ENCODE measurements at places on chromosomes 5 and 9. TPM values are rescaled to one million over a fixed set of nuclear protein-coding genes. Genes with fewer than 3 reads are reported as not detected.
A peak's percentile ranks its signal among the peaks of the same experiment; 100 is the strongest.

DNA sequence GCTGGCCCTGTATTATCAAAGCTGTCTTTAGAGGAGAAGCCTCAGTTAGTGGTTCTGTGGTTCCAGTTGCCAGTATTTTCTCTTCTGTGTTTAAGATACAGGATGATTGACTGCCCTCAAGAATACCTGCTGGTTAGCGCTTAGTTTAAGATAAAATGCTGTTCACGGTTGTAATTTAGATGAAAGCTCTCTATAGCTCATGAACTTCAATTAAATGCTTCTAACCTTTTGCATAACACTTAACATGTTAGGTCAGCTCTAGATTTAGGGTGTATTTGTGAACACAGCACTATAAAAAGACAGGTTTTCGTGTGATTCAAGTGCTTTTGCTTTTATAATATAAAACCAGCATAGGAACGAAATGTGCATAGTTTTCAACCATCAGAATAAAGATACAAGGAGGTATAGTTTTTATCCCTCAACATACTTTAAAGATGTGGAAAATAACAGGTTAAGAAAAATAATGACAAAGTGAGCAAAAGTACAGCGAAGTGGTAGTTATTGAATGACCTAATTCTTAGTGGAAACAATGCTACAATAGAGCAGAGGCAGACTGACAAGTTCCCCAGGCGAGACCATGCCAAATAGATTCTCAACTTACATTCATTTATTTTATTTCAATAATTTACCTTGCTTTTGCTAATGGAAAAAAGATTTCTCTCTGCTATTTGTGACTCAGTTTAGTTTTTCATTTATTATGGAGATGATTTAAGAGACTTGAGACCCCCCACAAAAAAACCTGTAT, 602.6 kb upstream of the DMAC1 start:
- H3K27ac ChIP-seq: no peak overlapping the region
- no peak overlapping the region for H3K4me3 ChIP-seq

DNA sequence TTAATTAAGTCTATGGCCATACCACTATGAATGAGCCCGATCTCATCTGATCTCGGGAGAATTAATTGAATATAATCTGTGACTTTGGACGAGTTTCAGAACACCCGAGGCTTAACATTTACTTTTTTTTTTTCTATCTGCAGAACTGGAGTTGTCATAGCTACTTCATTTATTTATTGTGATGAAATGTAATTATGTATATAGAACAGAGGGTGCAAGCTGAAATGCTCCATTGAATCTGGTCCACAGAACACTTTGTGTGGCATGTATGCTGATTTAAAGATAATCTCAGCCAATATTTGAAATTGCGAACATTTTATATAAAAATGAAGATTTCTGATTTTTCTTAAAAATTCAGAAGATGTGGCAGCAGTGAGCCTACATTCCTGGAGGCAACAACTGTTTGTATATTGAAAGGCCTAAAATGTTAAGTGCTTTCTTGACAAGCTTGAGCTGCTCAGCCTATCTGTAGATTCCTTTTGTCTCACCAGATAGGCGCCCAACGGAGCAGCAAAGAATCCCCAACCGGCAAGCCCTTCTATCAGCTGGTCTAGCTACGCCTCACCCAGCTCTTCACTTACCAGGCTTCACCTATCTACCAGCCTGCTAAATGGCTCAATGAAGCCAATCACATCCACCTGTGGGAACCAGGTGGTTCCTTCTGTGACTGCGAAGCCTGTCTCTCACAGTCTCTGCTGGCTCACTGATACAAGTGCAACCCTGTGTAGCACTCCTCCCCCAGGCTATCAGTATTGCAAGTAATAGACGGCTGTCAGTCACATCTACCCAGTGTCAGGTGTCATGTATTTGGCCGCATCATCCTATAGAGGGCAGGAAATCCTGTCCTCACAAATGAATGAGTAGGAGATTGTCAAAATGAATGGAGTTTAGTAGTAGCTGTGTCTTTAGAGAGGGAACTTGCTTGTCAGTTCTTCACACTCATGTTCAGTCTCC, 170.6 kb upstream of the MRPS30 start:
- DNase-seq: no peak
- H3K36me3 ChIP-seq: no peaks in the 10 kb centered on the region
- H3K27ac ChIP-seq: no peak overlapping the region
- H3K27me3 ChIP-seq: no peaks in the 10 kb centered on the region
- H3K4me1 ChIP-seq: no peaks in the 10 kb centered on the region

DNA sequence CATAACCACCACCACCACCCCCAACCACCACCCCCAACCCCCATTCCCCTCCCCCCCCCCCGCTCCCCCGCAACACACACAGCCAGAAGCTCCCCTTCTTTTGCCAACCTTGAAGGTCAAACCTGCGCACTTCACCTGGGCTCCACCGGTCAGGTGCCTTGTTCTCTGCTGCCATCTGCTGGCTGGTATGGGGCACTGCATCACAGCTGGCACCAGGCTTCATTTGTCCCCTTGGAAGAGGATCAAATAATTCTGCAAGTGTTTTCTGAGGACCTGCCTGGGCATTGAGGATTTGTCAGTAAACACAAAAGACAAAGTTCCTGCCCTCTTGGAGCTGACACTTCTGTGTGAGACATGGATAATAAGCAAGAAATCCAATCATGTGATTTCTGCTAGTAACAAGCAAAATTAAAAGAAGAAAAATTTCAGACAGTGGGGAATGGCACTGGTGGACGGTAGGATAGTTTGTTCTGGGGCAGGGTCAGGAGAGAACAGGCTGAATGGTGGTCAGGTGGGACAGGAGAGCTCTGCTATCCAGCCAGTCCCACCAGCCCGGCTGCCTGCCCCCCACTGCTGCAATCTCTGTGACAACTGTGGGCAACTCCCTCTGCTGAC, 55.6 kb upstream of the LMX1B start:
- no peak overlapping the region for H3K4me3 ChIP-seq
- no peaks in the 10 kb centered on the region for H3K4me1 ChIP-seq
- peaks cover 36% of the 10 kb centered on the region for H3K27me3 ChIP-seq
- H3K27ac ChIP-seq: no peak overlapping the region
- H3K36me3 ChIP-seq: no peaks in the 10 kb centered on the region
- DNase-seq: peak; percentile 75

GRCh38 chr5:36692791-36693763, 86.7 kb downstream of the SLC1A3 start:
- H3K4me1 ChIP-seq: peaks cover 9% of the 10 kb centered on the region
- peak; percentile 60 for DNase-seq
- no peaks in the 10 kb centered on the region for H3K36me3 ChIP-seq
- H3K27ac ChIP-seq: no peak overlapping the region
- peaks cover 24% of the 10 kb centered on the region for H3K27me3 ChIP-seq

DNA sequence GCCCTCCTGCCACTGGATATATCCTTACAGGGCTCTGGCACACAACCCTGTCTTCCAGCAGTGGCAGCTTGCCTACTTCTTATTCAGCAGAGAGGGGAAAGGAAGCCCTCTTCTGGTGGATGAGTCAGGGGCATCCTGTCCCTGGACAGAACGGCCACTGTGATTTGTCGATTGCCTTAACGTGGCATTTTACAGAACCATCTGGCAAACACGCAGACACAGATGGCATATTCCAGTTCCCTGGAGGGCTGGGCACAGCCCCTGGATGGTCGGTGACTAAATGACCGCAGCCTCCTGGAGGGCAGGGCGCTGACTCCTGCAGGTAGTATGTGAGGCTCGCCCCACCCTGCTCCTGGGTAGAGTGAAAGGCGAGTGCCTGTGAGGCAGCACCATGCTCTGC, 62.1 kb downstream of the DCP2 start:
- no peak for DNase-seq
- H3K4me1 ChIP-seq: no peaks in the 10 kb centered on the region
- no peak overlapping the region for H3K27ac ChIP-seq
- no peaks in the 10 kb centered on the region for H3K36me3 ChIP-seq
- no peaks in the 10 kb centered on the region for H3K27me3 ChIP-seq

GRCh38 chr5:2836133-2836532, 84.7 kb upstream of the IRX2 start:
- no peak for DNase-seq
- H3K36me3 ChIP-seq: no peaks in the 10 kb centered on the region
- H3K4me1 ChIP-seq: no peaks in the 10 kb centered on the region
- H3K4me3 ChIP-seq: no peak overlapping the region
- no peaks in the 10 kb centered on the region for H3K27me3 ChIP-seq

DNA sequence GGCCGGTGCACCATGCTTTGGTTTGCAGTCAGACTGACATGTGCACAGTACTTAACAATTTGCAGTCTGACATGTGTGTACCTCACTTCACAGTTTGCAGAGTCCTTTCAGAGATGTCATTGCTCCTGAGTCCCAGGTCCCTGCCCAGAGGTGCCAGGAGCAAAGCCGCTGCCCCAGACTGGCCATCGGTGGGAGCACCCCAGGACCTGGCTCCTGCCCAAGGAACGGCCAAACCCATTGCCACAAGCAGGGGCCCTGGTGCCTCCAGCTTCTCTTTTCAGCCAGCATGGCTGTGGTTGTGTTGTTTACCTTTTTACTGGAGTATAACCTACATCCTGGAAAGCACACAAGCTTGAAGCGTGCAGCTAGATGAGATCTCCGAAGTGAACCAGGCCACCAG, 28.6 kb downstream of the RASGEF1C start:
- no peak overlapping the region for H3K4me3 ChIP-seq
- DNase-seq: no peak
- H3K36me3 ChIP-seq: no peaks in the 10 kb centered on the region

DNA sequence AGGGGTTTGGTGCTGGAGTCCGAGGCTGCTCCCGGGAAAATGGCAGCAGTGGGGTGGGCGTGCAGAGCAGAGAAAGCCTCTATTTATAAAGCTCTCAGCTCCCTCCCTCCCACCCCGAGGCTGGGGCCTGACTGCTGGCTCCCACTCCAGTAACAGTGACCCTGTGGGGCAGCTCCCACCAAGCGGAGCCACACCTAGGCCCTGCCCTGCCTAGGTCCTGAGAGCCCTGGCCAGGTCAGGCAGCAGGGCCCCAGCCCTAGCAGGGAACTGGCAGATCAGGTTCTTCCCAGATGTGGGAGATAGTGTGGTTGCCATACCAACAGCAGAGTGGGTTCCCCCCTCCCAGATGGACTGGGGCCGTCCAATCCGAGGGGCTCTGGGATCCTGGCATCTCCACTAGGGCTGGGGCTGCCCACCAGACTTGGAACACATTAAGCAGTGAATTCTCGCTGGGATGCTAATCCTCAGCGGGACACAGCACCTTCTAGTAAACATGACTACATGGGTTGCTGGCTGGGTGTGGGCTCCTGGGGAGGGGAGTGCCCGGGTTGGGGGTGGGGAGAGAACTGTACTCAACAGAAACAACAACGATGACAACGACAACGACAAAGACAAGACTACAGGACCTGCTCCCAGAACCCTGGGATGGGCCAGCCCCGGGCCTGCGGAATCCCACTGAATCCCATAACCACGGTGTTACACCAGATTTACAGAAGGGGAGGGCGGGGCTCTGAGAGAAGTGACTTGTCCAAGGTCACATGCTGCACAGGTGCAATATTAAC, 1.5 kb downstream of the SH3GLB2 start:
- H3K4me1 ChIP-seq: peaks cover 33% of the 10 kb centered on the region
- no peaks in the 10 kb centered on the region for H3K36me3 ChIP-seq
- H3K27ac ChIP-seq: peak overlapping the region; percentile 78

- no peaks in the 10 kb centered on the region for H3K4me1 ChIP-seq
- peaks cover 2% of the 10 kb centered on the region for H3K27me3 ChIP-seq
- H3K4me3 ChIP-seq: no peak overlapping the region
- no peaks in the 10 kb centered on the region for H3K36me3 ChIP-seq
Measured at GRCh38 chr9:3008091-3008490, 164.2 kb upstream of the PUM3 start.

GRCh38 chr9:108234811-108235210, 621.0 kb downstream of the ACTL7B start:
- no peak overlapping the region for H3K27ac ChIP-seq
- H3K36me3 ChIP-seq: no peaks in the 10 kb centered on the region
- no peak for DNase-seq
- no peaks in the 10 kb centered on the region for H3K27me3 ChIP-seq
- no peak overlapping the region for H3K4me3 ChIP-seq
- H3K4me1 ChIP-seq: no peaks in the 10 kb centered on the region

DNA sequence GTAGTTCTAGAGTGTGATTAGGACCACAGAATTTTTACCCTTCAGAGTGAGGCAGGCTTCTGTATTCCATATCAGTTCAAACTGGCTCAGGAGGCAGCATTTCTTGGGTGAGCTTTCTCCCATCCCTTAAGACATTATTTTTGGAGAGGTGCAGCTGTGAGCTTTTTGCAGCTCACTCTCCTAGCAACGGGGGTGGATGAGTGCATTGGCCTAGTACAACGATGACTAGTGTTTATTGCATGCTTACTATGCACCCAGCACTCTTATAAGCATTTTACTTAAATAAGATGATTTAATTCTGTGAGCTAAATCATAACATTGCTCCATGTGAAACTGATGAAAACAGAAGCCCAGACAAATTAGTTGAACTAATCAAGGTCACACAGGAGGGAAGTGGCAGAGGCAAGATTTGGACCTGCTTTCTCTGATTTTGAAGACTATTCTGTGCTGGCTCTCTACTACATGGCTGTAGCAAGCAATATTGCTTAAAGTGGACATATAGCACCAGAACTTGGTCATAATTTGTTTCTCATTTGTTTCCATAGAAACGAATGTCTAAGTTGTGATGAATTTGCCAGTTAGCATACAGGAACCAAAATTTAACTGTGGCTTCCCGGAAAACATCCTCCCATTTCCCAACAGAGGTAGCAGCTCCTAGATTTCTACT, 372.1 kb upstream of the RIOK2 start:
- no peaks in the 10 kb centered on the region for H3K4me1 ChIP-seq
- no peaks in the 10 kb centered on the region for H3K36me3 ChIP-seq
- peaks cover 2% of the 10 kb centered on the region for H3K27me3 ChIP-seq
- DNase-seq: no peak
- no peak overlapping the region for H3K4me3 ChIP-seq

- no peak overlapping the region for H3K4me3 ChIP-seq
- H3K27me3 ChIP-seq: peaks cover 17% of the 10 kb centered on the region
- no peaks in the 10 kb centered on the region for H3K4me1 ChIP-seq
- no peak overlapping the region for H3K27ac ChIP-seq
- peaks cover 2% of the 10 kb centered on the region for H3K36me3 ChIP-seq
Measured at GRCh38 chr9:131559421-131560000, 14.2 kb downstream of the PRRT1B start.

The CCDC171 gene
- 2.9 TPM for total RNA-seq

The WHRN gene
- total RNA-seq: 12.4 TPM

The TMEM171 gene
- total RNA-seq: not detected

The C5orf52 gene
- total RNA-seq: not detected

The AGTPBP1 gene
- 30.8 TPM for total RNA-seq

The IL5 gene
- 20.0 TPM for total RNA-seq
